Heart left ventricle (tissue), 16 donors: ENCODE measurements at places on chromosomes 4 and X. TPM values are rescaled to one million over a fixed set of nuclear protein-coding genes. Genes with fewer than 3 reads are reported as not detected.

The CFP gene
- total RNA-seq: 2.7 TPM

The FAM47E gene
- 2.3 TPM for total RNA-seq

The SSX4B gene
- total RNA-seq: not detected

The SYTL5 gene
- 1.9 TPM for total RNA-seq

The RAB33A gene
- 2.2 TPM for total RNA-seq

The OPN1MW3 gene
- total RNA-seq: not detected

The P2RY8 gene
- total RNA-seq: 5.3 TPM

The RASL11B gene
- 4.4 TPM for total RNA-seq

The AMBN gene
- not detected for total RNA-seq

- no peak for DNase-seq
- no peaks in the 10 kb centered on the region for H3K36me3 ChIP-seq
- H3K27me3 ChIP-seq: no peaks in the 10 kb centered on the region
- H3K27ac ChIP-seq: no peak overlapping the region
- H3K4me1 ChIP-seq: no peaks in the 10 kb centered on the region
Measured at GRCh38 chr4:97656044-97656720, 487.1 kb downstream of the STPG2 start.

- H3K36me3 ChIP-seq: no peaks in the 10 kb centered on the region
- H3K4me3 ChIP-seq: no peak overlapping the region
- no peaks in the 10 kb centered on the region for H3K27me3 ChIP-seq
- DNase-seq: no peak
- H3K27ac ChIP-seq: no peak overlapping the region
- peaks cover 12% of the 10 kb centered on the region for H3K4me1 ChIP-seq
Measured at GRCh38 chr4:169142391-169142790, 128.4 kb downstream of the SH3RF1 start.

DNA sequence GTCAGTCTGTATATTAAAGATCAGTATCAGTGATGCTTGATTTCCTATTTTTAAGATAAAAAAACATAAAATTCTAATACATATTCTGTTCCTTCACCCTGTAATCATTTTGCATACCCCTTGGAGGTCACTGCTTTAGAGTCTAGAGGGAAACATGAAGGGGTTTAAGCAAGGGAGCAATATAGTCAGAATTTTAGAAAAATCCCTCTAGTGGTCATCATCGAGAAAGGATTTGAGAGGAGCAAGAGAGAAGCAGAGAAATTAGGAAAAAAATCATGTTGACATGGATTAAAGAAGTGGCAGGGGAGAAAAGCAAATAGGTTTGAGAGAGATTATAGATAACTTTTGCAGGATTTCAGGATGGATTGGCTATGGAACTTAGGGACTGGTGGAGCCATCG, 11.1 kb downstream of the APEX2 start:
- no peak for DNase-seq
- no peak overlapping the region for H3K4me3 ChIP-seq
- H3K27me3 ChIP-seq: no peaks in the 10 kb centered on the region
- peaks cover 24% of the 10 kb centered on the region for H3K4me1 ChIP-seq
- H3K27ac ChIP-seq: no peak overlapping the region

GRCh38 chrX:46965125-46965758, 53.0 kb downstream of the JADE3 start:
- H3K27ac ChIP-seq: no peak overlapping the region
- no peak for DNase-seq
- no peaks in the 10 kb centered on the region for H3K4me1 ChIP-seq
- H3K4me3 ChIP-seq: no peak overlapping the region

GRCh38 chr4:5165420-5166369, 114.4 kb downstream of the STK32B start:
- no peaks in the 10 kb centered on the region for H3K36me3 ChIP-seq
- no peaks in the 10 kb centered on the region for H3K4me1 ChIP-seq
- no peak overlapping the region for H3K4me3 ChIP-seq
- H3K27ac ChIP-seq: no peak overlapping the region
- H3K27me3 ChIP-seq: no peaks in the 10 kb centered on the region

- H3K36me3 ChIP-seq: no peaks in the 10 kb centered on the region
- no peak for DNase-seq
- H3K4me3 ChIP-seq: no peak overlapping the region
- H3K27me3 ChIP-seq: no peaks in the 10 kb centered on the region
- no peaks in the 10 kb centered on the region for H3K4me1 ChIP-seq
Measured at GRCh38 chr4:135434936-135435335, 1233.3 kb upstream of the PABPC4L start.

- H3K4me3 ChIP-seq: no peak overlapping the region
- no peaks in the 10 kb centered on the region for H3K4me1 ChIP-seq
- no peaks in the 10 kb centered on the region for H3K27me3 ChIP-seq
- no peaks in the 10 kb centered on the region for H3K36me3 ChIP-seq
- DNase-seq: no peak
- no peak overlapping the region for H3K27ac ChIP-seq
Measured at GRCh38 chr4:73684097-73684496, 56.3 kb upstream of the CXCL8 start.

DNA sequence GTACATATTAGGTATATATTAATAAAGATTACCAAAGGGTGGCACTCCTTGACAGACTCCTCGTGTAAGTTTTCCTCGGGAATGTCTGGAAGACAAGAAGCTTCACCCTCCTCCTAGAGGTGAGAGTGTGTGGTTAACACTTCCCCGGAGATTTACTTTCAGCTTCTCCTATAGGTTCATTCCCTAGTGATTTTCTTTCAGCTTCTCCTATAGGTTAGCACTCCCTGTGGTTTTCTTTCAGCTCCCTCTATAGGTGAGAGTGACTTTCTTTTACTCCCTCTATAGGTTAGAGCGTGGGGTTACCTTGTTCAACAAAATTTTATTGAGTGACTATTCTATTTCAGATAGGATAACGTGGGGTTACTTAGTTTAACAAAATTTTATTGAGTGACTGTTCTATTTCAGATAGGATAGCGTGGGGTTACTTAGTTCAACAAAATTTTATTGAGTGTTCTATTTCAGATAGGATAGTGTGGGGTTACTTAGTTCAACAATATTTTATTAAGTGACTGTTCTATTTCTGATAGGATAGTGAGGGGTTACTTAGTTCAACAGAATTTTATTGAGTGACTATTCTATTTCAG, 106.0 kb upstream of the PLAC1 start:
- peaks cover 4% of the 10 kb centered on the region for H3K36me3 ChIP-seq
- H3K4me3 ChIP-seq: no peak overlapping the region
- H3K27me3 ChIP-seq: no peaks in the 10 kb centered on the region

GRCh38 chr4:173012608-173013007, 156.0 kb upstream of the GALNT7 start:
- DNase-seq: no peak
- H3K36me3 ChIP-seq: no peaks in the 10 kb centered on the region
- no peak overlapping the region for H3K27ac ChIP-seq
- H3K4me3 ChIP-seq: no peak overlapping the region
